Left lung (tissue), 14 donors: ENCODE measurements at places on chromosomes 6 and 20. TPM values are rescaled to one million over a fixed set of nuclear protein-coding genes. Genes with fewer than 3 reads are reported as not detected.

DNA sequence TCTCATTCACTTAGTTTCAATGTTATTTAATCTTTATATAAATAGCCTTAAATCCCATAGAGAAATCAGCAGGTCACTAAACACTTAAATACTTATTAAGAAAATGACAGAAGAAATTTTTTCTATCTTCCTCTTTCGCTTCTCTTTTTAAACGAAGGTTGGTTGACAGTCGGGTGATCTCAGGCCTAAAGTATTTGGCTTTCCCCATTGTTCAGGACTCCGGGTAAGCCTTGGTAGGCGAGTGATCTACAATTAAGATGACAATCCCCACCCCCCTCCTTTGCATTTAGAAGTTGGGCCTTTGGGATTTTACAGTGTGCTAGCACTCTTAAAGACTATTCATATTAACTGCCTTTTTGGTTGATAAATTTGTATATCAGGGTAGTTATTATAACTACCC is 19.7 kb upstream of the UTRN start:
- H3K4me3 ChIP-seq = no peak overlapping the region
- no peak for DNase-seq
- H3K36me3 ChIP-seq = no peaks in the 10 kb centered on the region
- H3K4me1 ChIP-seq = peaks cover 17% of the 10 kb centered on the region

GRCh38 chr6:15659181-15659580 is 3.6 kb downstream of the DTNBP1 start:
- H3K4me3 ChIP-seq = no peak overlapping the region
- H3K27me3 ChIP-seq = no peaks in the 10 kb centered on the region
- no peak overlapping the region for H3K27ac ChIP-seq
- DNase-seq = no peak
- H3K36me3 ChIP-seq = no peaks in the 10 kb centered on the region

DNA sequence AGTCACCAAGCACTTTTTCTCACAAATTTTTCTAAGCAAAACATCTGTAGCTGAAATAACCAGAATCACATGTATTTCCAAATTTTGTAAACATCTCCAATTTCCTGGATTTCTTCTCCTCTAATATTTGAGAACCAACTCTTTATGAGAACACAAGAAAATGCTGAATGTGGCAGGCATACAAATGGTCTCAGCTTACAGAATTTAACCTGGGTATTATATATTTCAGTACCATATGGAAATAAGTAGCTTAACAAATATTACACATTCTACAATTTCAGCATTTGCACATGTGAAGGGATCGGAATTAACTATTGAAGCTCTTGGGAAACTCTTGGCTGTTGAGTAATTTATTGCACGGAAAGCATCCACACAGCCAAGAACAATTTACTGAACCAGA is 92.5 kb downstream of the TBXT start:
- no peaks in the 10 kb centered on the region for H3K36me3 ChIP-seq
- no peak overlapping the region for H3K4me3 ChIP-seq
- no peaks in the 10 kb centered on the region for H3K27me3 ChIP-seq
- no peak overlapping the region for H3K27ac ChIP-seq
- no peaks in the 10 kb centered on the region for H3K4me1 ChIP-seq

DNA sequence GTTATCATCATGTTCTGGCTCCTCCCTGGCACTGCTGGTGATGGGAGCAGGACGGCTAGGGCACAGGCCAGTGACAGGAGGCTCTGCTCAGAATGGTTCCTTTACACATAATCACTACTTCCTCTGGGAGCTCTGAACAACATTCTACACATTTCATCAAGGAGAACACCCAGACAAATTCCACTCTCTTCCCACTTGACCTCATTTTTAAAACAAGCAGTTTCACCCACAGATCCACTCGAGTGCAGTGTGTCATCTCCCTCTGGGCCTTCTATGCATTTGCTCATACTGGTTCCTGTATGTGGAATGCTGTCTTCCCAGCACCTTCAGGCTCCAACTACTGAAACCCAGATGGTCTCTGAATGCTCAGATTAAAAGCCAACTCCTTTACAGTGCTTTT is 84.8 kb downstream of the ELOVL5 start:
- no peak overlapping the region for H3K27ac ChIP-seq
- peaks cover 18% of the 10 kb centered on the region for H3K4me1 ChIP-seq
- peaks cover 6% of the 10 kb centered on the region for H3K36me3 ChIP-seq
- no peak for DNase-seq

The PNLDC1 gene
- 0.50 TPM for polyA plus RNA-seq

DNA sequence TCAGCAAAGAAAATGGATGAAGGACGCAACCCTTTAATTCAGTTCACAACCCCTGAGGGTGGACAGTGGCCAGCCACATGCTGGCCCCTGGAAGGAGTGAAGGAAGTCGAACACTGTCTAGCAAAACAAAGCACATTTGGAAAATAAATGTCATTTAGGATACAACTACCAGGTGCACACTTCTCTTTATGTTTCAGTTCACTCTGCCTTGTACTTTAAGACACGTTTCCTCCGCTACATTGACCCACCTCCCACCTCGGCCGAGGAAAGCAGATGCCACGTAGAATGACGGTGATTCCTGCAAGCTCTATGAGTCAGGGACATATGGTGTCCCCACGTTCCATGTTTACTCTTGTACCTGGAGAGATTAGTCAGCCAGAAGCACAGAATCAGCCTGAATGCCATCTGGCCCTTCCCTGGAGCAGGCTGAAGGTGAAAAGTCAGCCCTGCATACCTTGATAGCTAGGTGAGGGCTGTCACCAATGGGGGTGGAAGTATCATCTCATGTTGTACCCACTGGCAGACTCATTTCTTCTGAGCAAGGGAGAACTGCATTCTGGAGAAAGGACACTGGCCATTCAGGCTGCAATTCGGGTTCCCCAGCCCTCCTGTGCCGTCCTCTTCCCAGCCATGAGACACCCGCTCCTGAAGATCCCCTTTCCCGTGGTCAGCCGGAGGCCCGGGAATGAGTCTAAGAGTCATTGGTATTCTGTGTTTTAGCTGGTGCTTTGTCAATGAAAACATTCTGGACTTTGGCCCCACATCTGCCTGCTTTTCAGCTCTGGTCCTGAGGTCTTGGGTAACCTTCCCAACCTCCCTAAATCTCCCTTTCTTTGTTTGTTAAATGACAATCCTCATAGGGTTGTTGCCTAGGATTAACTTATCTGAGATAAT is 60.6 kb downstream of the FOXA2 start:
- no peak overlapping the region for H3K27ac ChIP-seq
- no peaks in the 10 kb centered on the region for H3K27me3 ChIP-seq
- no peaks in the 10 kb centered on the region for H3K4me1 ChIP-seq
- no peaks in the 10 kb centered on the region for H3K36me3 ChIP-seq
- no peak overlapping the region for H3K4me3 ChIP-seq

DNA sequence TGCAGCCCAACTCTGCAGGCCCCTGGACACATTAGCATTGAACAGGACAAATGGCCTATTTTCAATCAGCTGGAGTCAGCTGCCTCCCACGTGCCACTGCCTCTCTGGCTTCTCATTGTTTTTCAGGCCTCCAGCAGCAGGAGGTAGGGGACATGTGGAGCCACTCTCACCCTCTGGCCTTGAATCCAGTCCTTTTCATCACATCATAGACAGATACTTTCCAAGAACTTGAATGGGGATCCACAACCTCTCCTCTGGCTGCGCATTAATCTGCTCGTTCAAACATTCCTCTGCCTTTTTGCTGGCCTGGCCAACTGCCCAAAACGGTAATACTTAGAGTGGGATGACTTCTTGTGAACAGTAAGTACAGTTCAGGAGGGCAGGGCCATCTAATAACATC is 592.3 kb downstream of the PKHD1 start:
- no peaks in the 10 kb centered on the region for H3K36me3 ChIP-seq
- no peak overlapping the region for H3K27ac ChIP-seq
- H3K4me1 ChIP-seq = no peaks in the 10 kb centered on the region
- H3K27me3 ChIP-seq = no peaks in the 10 kb centered on the region

The LINC00237 gene
- not detected for polyA plus RNA-seq
